ENCODE measurements at places on chromosomes 6 and 20.

DNA sequence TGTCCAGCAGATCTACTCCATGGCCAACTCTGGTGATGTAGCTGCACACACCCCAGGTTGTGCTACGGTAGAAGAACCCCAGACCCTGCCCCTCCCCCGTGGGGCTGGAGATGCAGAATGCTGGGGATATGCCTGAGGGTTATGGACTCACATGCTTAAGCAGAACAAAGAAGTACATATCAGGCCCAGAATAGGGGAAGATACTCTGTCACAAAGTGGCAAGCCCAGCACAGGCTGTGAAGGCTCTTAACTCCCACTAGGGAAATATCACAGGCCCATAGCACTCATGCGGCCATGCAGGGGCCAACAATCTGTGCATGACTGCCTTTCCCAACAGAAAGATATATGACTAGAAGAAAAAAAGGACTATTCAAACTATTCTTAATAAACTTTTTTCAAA is 234.9 kb downstream of the KCNQ5 start:
- DNase-seq, result no peak

- no peak for DNase-seq
Measured at GRCh38 chr6:150145830-150146229, 3.0 kb downstream of the PPP1R14C start.

DNA sequence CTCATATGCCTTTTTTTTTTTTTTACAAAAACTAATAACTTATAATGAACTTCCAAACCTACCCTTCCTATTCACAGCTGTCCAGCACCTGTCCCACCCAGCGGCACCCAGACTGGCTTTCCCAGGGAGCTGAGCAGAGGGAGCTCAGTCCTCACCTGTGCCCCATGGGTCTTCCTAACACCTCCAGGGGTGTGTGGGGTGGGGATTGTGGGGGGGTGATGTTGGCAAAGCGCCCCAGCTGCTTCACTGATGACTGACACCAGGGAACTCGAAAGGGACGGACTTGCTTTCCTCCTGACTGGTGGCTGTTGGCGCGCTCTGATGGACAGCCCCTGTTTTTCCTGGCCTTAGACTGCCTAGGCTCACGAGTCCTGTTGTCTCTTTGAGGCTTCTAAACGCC is 14.2 kb upstream of the SYNJ2 start:
- DNase-seq, result no peak

DNA sequence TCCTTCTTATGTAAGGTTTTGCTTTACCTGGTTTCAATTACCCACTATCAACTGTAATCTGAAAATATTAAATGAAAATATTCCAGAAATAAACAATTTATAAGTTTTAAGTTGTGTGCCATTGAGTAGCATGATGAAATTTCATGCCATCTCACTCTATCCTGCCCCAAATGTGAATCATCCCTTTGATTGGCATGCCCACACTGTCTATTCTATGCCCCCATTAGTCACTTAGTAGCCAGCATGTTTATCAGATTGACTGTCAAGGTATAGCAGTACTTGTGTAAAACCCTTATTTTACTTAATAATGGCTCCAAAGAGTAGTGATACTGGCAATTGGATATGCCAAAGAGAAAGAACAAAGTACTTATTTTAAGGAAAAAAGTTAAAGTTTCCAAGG is 403.8 kb downstream of the ADGRB3 start:
- no peak for DNase-seq

DNA sequence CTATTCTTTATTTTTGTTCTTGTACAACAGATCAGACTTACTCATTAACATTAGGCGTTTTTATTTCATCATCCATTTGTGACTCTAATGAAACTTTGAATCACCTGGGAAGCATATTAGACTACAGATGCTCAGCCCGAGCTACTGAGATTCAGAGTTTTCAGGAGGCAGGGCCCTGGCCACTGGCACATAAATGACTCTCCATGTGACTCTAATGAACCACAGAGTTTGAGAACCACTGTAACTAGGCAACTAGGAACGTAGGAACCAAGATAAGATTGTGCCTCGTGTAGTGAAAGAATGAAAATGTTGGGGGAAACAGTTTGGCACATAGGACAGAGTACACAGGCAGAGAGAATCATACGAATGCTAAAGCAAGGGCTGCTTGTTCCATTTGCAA is 405.9 kb upstream of the BTBD3 start:
- no peak for DNase-seq

- DNase-seq, result no peak
Measured at GRCh38 chr20:49446808-49447207, 35.7 kb downstream of the KCNB1 start.

GRCh38 chr6:87049779-87050178 is 45.1 kb downstream of the CGA start:
- DNase-seq, result no peak

DNA sequence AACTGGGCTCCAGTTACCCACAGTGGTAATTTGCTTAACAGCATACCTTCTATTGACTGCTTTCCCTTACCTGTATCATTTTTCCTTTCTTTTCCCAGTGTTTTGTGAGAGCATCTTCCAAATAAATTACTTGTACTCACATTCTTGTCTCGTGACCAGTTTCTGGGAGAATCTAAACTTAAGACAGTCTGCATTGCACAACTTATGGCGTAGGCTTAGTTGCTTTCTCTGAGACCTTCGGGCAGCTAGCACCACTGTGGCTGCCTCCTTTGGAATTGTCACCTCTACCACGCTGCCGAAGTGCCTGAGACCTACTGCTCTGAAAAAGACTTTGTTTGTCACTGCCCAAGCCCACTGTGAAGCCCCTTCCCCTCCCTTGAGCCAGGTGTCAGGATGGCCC is 188.1 kb upstream of the BMP2 start:
- no peak for DNase-seq

- DNase-seq, result no peak
Measured at GRCh38 chr6:7895125-7895423, 15.5 kb downstream of the TXNDC5 start.

DNA sequence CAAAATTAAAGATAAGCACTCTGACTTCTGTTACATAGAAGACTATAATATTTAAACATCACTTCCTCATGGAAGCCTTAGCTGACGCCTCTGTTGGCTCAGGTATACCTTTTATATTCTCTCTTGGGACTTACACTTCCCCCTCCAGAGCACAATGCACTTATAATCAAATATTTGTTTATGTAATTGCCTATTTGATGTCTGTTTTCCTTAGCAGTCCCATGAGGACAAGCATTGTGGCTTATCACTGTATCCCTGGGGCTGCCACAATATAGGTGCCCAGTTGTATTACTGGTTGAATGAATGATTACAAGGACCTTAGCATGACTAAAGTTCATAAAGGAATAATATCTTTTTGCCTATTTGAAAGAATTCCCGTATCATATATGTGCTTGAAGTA is 186.7 kb upstream of the VGLL2 start:
- no peak for DNase-seq

DNA sequence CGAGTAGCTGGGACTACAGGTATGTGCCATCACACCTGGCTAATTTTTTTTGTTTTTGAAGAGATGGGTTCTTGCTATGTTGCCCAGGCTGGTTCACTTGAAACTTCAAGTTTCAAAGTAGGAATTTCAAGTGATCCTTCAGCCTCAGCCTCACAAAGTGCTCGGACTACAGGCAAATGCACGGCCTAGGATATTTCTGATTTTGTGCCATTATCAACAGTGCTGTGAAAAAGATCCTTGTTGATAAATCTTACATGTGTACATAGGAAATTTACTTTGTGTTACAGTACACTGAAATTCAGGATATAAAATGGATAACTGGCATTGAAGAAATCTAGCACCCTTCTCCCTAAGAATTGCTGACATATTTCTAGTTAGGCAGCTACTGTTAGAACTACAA is 184.6 kb upstream of the PRDM1 start:
- no peak for DNase-seq

DNA sequence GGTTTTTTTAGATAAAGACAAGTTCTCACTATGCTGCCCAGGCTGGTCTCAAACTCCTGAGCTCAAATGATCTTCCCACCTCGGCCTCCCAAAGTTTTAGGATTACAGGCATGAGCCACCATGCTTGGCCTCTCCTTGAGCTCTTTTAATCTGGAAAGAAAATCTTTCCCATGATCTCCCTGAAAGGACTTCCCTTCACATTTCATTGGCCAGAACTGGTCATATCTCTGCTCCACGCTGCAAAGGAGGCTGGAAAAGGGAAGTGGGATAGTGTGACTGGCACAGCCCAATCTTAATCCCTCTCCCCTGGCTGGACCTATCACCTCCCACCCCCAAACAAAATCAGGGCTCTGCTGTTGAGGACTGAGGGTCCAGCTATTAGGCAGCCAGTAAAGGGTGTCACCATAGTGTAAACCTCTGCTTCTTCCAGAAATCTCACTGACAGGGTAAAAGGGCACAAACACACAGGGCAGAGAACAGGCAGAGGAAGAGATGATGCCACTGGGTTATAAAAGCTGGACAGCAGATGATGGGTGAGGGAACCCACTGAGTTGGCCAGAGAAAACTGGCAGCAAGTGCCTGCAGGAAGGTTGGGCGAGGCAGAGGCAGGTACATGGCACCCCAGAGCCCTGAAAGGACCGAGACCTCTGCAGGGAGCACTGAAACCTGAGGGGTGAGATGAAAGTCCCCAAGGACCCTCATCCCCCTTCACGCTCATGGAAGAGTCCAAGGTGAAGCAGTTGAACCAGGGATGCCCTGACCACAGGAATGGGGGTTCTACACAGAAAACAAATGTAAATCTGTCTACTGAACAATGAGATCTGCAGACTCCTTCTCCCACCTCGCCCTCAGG is 83.1 kb upstream of the PTPN1 start:
- no peak for DNase-seq

- no peak for DNase-seq
Measured at GRCh38 chr6:135465903-135466302, 31.6 kb downstream of the AHI1 start.

DNA sequence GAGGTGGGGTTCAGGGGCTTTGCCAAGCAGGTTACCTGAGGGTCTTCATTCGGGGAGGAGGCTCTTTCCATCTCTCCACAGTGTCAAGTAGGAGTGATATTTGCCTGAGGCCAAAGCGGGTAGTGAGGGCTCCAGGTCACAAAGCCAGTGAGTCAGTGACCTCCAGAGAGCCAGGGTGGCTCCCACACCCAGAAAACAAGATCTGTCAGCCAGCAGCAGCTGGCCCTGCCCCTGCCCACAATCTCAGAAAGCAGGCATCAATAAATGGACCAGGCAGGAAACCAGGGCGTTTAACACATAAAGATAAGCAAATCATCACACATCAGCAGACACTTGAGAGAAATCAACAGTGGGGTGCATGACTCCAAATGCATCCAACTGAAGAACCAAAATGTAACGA is 250.8 kb downstream of the CDH26 start:
- no peak for DNase-seq

DNA sequence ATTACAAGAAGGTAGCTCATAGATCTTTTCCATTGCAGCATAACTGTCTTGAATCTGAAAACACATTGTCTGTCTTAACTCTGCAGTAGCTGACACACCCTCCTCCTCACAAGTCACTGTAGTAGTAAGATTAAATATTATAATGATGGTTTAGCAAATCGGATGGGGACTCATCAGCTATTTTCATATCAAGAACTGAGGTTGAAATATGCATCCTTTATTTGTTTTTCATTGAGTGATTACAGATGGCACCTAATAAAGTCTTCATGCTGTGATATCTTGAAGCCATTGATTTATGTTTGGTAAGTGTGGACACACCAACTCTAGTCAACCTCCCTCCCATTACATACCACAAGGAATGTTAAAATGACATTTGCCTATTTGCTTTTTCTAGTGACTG is 267.4 kb upstream of the TAB2 start:
- no peak for DNase-seq

DNA sequence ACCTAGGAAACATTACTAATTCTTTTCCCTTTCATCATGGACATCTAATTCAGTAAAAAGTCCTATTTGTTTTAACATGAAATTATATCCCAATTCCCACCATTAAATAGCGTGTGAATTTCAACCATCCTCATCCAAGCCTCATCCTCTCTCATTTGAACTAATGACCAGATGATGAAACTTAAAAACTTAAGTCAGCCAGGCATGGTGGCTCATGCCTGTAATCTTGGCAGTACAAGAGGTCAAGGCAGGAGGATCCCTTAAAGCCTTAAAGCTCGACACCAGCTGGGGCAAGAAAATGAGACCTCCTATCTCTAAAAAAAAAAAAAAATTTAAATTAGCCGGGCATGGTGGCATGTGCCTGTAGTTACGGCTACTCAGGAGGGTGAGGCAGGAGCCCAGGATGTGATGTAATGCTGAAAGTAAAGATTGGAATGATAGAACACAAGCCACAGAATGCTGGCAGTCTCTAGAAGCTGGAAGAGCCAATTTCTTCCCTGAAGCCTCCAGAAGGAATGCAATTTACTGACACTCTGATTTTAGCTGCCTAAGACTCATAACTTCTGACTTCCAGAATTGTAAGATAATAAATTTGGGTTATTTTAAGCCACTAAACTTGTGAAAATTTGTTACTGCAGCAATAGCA is 27.1 kb upstream of the HAO1 start:
- no peak for DNase-seq

DNA sequence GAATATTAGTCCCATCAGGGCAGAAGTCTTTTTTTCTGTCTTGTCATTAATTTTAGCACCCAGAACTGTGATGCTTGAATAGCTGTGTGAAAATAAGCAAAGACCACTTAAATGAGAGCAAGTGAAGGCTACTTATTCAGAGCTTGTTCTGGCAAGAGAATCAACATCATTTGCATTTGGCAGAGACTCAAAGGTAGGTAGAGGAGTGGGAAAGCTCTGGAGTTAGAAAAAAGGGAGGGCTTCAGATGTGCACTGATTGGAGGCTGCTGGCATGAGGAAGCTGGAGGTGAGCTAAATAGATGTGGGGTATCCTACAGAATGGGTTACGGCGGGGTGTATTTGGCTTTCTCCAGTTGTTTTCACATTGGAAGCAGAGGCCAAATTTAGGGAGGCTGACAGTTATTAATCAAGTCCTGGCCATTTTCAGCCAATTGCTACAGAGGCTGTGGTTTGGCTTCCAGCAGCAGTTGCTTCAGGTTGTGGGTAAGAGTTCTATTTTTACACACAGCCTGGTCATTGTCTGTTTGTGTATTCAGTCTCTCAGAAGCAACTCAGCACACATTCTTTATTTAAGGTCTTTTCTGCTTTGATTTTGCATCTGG is 254.3 kb downstream of the BTBD3 start:
- DNase-seq, result no peak

DNA sequence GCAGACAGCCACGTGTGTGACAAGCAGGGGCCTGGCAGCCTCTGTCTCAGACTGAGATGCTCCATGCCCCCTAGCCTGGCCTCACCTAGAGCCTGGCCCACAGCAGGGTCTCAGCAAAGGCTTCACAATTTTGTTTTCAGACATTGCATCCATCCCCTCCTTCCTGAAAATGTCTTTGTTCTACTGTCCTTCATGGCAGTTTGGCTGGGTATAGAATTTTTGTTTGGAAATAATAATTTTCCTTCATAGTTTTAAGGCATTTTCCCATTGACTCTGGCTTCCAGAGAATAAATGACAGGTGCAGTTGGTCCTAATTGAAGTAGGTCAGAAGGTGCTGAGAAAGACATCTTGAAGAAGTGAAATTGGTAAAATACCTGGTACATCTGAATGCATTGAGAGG is 216.2 kb downstream of the EYA2 start:
- no peak for DNase-seq

- no peak for DNase-seq
Measured at GRCh38 chr6:15386110-15386755, 140.4 kb downstream of the JARID2 start.

- no peak for DNase-seq
Measured at GRCh38 chr6:71181565-71181964, 107.0 kb upstream of the OGFRL1 start.

Data from activated CD4-positive, CD25-positive, alpha-beta regulatory T cell (primary cell).